Left renal cortex interstitium (tissue), 4 donors: ENCODE measurements at places on chromosomes 13 and 19.
A peak's percentile ranks its signal among the peaks of the same experiment; 100 is the strongest.

GRCh38 chr19:30116984-30117555, 175.0 kb downstream of the URI1 start:
- DNase-seq: peak; percentile 27

- no peak for DNase-seq
Observed at GRCh38 chr13:112246731-112247470, 129.3 kb upstream of the SPACA7 start.

- DNase-seq: no peak
Observed at GRCh38 chr13:45472171-45472705, 7.5 kb downstream of the COG3 start.

DNA sequence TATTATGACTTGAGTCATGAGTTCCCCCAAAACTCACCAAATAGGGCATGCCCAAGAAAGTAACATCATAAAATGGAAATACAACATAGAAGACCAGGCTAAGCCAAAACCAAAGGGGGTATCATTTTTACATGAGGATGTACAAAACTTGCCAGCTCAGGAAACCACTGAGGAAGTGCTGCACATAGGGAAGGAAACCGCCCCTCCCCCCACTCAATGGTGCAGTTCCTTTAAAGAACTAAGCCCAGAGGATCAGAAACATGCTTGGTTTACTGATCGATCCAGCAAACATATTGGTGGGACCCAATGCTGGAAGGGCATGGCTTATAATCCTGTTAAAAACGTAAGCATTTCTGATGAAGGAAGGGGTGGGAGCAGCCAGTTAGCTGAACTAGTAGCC, 4.2 kb upstream of the ZNF486 start:
- DNase-seq: no peak

DNA sequence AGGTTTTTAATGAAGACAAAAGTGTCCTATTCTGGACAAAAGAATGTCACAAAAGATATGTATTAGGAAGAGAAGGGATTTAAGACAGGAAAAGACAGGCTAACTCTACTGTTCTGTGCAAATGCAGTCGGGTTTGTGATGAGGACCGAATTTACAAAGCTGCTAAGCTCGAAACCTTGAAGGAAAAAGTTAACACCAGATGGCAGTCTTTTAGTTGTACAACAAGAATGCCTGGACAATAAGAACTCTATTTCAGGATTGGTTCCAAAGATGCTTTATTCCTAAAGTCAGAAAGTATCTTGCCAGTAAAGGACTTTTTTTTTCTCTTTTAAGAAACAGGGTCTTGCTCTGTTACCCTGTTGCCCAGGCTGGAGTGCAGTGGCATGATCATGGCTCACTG, 51.1 kb downstream of the HS6ST3 start:
- no peak for DNase-seq

DNA sequence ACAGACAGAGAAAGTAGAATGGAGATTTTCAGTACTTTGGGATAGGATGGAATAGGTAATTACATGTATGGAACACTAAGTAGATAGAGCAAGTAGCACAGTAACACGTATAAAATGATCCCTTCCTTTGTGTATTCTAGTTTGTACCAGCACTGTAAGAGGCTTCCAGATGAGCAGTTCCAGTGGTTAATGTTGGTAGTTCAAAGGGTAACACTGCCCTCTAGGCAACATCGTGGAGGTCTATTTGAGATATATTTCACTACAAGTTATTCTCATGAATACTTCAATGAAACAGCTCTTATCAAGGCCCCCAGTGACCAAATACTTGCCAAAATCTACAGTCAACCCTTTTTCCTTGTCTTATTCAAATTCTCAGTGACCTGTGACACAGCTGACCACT, 13.5 kb upstream of the ZNF563 start:
- no peak for DNase-seq

- peak; percentile 69 for DNase-seq
Observed at GRCh38 chr13:111122056-111122455, 6.9 kb downstream of the ARHGEF7 start.

DNA sequence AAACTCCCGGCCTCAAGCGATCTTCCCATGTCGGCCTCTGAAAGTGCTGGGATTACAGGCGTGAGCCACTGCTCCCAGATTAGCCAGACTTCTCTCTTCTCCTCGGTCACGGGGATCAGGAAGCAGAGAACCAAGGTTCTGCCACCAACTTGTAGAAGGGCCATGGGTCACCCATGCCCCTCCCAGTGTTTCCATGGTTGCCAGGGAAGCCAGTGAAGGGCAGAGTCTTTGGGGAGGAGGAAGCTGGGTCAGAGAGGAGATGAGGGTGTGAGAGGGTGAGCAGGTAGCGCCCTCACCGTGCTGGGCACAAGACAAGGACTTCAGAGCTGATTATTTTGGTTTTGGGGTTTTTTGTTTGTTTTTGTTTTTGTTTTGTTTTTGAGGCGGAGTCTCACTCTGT, 77.1 kb downstream of the GNG7 start:
- DNase-seq: no peak

GRCh38 chr19:40831502-40832430, 18.5 kb downstream of the CYP2A6 start:
- no peak for DNase-seq

- DNase-seq: no peak
Observed at GRCh38 chr13:28557725-28558520, 63.0 kb upstream of the FLT1 start.
